Cortex of kidney (tissue), 1 donor: ENCODE measurements at places on chromosomes 3 and 15.

DNA sequence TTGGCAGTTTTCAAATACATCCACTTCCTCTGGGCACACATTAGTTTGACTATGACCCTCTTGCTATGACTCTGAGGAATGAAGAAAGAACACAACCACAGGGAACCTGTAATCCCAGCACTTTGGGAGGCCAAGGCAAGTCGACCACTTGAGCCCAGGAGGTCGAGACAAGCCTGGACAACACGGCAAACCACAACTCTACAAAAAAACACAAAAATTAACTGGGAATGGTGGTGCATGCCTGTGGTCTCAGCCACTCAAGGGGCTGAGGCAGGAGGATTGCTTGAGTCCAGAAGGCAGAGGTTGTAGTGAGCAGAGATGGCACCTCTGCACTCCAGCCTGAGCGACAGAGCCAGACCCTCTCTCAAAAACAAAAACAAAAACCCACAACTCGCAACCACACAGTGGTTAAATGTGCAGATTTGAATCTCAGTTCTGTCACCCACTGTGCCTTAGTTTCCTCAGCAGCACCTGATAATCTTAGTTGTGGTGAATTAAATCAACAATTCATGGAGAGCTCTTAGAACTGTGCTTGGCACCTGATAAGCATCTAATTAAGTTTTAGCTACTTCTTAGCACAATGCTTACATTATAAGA is 65.7 kb downstream of the MYLK start:
- no peak for DNase-seq

- no peak for DNase-seq
Measured at GRCh38 chr3:155101398-155101797, 21.3 kb downstream of the MME start.

DNA sequence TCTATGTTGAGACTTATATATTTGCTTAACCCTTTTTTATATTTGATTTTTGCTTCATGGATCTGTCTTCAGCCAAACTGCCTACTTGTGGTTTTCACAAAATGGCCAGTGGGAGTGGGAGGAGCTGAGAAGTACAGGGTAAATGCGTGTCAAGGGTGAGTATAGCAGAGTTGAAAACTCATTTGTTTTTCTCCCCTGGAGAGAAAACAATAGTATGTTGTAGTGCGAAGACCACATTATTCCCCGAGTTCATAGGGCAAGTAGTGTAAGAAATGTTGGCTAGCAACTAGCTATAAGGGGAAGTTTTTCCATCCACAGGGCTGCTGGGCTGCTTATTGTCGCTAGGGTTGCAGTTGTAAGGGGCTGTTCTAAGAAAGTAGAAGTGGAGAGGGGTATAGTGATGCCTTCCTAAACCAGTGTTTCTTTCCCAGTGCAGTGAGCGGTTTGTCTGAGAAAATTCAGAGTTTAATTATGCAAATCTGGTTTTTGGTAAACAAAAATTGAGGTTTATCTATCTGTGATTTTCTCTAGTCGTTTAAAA is 153.8 kb upstream of the AZI2 start:
- DNase-seq = no peak

DNA sequence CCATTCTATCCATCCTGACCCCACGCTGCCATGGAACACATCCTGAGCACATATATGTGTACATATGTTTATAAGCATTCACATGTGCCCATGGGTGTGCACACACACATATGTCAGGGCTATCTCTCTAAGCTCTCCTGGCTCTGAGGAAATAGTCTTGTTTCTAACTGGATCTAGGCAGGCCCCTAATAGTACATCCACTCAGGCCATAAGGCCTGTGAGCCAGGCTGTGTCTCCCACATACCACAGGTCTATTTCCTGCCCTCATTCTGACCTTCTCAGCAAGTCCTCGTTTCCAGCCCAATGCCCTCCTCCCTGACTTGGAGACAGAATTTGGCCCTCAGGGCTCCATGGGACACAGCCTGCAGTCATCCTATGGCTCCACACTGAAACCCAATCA is 284.8 kb upstream of the CTNNB1 start:
- DNase-seq = no peak

DNA sequence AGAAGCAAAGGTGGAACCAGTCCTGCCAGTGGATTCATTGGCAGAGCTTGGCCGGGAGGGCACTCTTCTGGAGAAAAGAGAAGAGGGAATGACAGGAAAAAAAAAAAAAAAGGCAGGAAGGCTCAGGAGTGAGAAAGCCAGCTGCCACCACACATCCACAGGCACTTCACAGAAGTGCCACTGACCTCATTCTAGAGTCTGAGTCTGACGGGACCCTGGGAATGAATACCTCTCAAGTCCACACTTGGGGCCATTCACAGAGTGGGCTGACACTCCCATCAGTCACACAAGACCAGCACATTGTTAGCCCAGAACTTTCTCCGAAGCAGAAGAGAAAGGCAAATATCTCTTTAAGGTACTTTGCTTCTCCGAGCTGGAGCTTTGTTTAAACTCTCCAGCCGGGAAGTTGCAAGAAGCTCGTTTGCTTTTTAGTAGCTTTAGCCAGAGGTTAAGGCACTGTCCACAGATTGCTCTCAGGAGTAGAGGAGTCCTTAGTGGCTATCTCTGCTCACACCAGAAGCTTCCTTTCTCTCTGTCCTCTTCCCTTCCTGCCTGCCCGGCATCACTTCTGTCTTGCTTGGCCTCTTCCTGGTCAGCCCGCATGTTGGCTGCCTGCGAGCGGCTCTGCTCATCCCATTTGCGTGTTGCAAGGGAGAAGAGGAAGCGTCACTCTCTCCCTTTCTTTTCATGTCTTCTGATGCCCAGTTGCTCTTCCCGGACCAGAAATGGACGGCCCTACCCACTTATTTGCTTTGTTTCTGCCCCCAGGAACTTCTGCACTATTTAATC is 53.8 kb downstream of the CMTM6 start:
- no peak for DNase-seq

- no peak for DNase-seq
Measured at GRCh38 chr3:80785475-80785874, 976.0 kb downstream of the GBE1 start.

- no peak for DNase-seq
Measured at GRCh38 chr3:55686426-55687254, 199.5 kb upstream of the WNT5A start.
